D721Med (cell line): ENCODE measurements at places on chromosomes 2 and 18.

DNA sequence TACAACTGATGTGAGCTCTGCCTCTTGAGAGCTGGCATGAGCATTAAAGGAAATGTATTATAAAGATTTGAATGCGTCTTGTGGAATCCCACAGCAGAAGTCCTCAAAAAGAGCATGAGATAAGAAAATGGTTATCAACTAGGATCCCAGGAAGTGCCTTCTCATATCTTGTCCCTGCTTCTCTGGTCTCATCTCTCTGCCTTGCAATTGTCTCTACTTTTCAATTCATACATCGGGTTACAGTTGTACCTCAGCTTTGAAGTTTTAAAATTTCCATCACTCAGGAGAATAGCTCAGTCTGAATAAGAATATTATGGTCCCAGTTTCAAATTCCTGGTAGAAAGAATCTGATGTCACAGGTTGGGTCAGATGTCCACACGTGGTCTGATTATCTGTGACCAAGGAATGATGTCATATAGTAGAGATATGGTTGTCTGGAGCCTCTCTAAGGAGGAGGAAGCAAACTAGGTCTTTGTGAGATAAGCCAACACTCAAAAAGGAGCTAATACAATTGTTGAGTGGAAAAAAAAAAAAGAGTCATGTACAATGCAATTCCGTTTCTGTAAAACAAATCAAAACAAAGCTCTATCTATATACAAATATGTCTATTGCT lies 21.7 kb upstream of the CCDC88A start:
- no peak for DNase-seq

GRCh38 chr18:50051288-50051687 lies 143.7 kb downstream of the MYO5B start:
- DNase-seq, result no peak

DNA sequence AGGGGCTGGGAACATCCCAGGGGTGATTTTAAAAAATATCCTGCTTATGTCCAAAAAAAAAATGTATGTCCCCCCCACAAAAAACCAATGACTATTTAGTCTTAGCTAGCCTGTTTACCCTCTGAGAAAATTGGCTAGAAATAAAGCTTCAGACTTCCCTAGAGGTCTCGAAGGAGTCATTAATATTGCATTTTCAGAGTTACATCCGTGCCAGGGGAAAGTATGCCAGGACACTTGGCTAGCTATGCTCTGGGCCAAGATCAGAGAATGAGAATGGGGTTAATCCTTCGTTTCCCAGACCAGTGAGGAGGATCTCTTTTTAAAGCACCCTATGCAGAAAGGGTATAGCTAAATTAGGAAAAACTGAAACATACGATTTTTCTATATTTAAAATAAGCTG lies 183.6 kb downstream of the MC4R start:
- no peak for DNase-seq

GRCh38 chr2:41965909-41966295 lies 81.9 kb upstream of the PKDCC start:
- DNase-seq, result no peak

- no peak for DNase-seq
Measured at GRCh38 chr18:75478996-75479880, 51.7 kb upstream of the SMIM21 start.

GRCh38 chr2:190182071-190182524 lies 119.6 kb upstream of the MSTN start:
- DNase-seq, result no peak

GRCh38 chr2:169329688-169330554 lies 32.4 kb downstream of the LRP2 start:
- no peak for DNase-seq

GRCh38 chr18:55999641-56000040 lies 411.6 kb upstream of the TCF4 start:
- DNase-seq, result no peak

GRCh38 chr2:134389381-134389780 lies 135.5 kb downstream of the MGAT5 start:
- DNase-seq, result no peak

DNA sequence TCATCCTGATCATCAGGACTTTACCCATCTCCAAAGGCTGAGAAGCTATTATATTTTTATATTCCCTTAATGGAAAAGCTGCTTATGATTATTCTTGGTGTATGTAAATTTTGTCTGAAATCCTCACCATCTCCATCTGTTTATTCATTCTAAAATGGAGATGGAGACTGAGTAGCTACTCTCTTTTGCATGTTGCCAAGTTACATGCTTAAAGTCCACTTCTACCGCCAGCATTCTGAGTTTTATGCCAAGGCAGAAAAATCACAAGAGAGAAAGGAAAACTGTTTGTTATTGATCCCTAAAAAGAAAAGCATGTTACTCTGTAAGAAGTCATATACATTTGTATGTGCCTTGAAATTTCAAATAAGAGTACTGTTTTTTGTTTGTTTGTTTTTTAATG lies 94.4 kb upstream of the NOSTRIN start:
- no peak for DNase-seq

DNA sequence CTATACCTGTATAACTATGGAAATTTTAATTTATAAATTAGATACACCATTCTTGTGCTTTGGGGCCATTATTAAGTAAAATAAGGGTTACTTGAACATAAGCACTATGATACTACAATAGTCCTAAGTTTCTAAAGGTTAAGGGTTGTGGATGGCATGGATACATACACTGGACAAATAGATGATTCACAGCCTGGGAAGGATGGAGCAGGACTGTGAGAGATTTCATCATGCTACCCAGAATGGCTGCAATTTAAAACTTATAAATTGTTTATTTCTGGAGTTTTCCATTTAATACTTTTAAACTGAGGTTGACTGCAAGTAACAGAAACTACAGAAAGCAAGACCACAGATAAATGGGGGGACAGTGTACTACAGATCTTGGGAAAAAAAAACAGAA lies 295.8 kb upstream of the ZNF804A start:
- no peak for DNase-seq

GRCh38 chr18:44799907-44800421 lies 119.3 kb downstream of the SETBP1 start:
- no peak for DNase-seq

- no peak for DNase-seq
Measured at GRCh38 chr18:39380186-39380725, 1814.7 kb upstream of the CELF4 start.

GRCh38 chr2:19287324-19287723 lies 71.1 kb downstream of the OSR1 start:
- DNase-seq, result no peak

- no peak for DNase-seq
Measured at GRCh38 chr2:161427664-161428587, 11.8 kb downstream of the TBR1 start.

- no peak for DNase-seq
Measured at GRCh38 chr2:4882421-4882820, 809.8 kb upstream of the SOX11 start.

GRCh38 chr2:238942726-238943300 lies 94.9 kb downstream of the TWIST2 start:
- no peak for DNase-seq

- no peak for DNase-seq
Measured at GRCh38 chr2:128489526-128490273, 171.0 kb upstream of the HS6ST1 start.

GRCh38 chr2:134282629-134283400 lies 28.9 kb downstream of the MGAT5 start:
- DNase-seq, result no peak

GRCh38 chr2:61044636-61045035 lies 21.0 kb upstream of the SANBR start:
- DNase-seq, result no peak

- no peak for DNase-seq
Measured at GRCh38 chr2:239619369-239619768, 218.5 kb upstream of the HDAC4 start.

- no peak for DNase-seq
Measured at GRCh38 chr2:151975460-151976414, 123.1 kb downstream of the CACNB4 start.

DNA sequence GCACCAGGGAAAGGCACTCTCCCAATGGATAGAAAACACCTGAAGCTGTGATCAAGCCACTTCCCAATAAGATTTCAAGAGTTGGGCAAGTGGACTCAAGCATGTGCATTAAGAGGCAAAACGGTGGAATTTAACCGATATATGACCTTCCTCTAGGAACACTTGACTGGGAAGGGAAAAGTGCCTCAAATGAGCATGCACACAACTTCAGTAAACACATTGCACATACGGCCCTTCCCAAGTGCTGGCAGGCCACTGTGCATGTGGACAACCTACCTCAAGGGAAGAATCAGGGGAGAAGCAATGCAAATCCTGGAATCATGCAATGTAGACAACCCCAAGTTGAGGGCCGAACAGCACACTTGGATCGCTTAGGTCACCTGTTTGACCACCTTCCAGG lies 23.9 kb upstream of the SH3RF3 start:
- no peak for DNase-seq

DNA sequence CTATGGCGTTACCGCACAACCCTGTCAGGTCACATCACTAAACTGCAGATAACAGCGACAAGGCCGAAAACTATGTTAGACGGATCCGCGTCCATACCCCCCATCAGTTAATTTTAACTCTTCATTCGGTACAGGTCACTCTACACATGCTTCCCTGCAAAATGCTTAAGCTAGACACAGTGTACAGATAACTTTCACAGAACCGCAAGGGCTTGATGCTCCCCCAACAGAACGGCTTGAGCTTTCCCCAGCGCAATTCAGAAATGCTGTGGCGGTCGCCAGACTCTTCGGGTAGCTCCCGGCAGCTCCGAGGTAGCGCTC lies 283 bp upstream of the RBBP8 start:
- no peak for DNase-seq

- DNase-seq, result no peak
Measured at GRCh38 chr2:98615481-98615880, 7.1 kb downstream of the UNC50 start.

DNA sequence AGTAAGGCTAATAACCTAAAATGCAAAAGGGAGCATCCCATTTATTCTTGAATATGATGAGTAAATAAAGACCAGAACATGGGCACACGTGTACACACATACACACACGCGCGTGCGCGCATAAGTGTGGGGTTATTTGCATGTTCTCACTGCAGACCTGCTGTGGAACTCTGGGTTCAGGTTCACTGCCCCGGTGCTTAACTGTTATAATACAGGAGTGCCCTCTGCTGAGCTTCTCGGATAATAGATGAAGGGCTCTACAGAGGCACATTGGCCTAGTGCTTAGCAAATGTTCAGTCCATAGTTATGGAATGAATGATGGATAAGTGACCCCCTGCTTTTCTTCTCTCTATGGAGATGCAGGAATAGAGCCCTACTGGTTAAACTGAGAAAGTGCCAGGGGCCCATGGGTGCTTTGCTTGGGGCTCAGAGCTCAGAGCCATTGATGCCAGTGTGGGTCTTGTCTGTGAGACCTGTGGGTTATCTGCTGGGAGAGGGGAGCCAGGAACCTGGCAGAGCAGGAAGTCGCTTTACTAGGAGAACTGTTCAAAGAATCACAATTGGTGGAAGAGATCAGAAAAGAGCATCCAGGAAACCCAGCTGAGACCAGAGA lies 3.6 kb upstream of the ARL4C start:
- no peak for DNase-seq

DNA sequence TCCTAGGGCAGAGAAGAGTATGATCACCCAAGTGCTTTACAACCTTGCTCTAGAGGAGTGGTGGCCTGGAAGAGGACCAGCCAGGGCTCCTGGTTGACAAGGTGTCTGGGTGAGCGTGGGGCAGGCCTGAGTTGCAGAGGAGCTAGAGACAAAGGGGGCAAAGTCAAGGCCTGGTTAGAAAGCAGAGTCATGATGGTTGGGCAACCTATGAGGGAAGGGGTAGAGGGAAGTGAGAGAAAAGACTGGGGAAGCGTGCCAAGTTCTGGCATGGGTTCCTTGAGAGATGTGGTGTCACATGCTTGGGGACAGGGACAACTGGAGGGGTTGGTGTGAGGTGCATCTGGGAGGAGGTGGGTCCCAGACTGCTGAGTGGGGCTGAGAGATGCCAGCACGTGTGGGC lies 13.5 kb downstream of the ZFP36L2 start:
- no peak for DNase-seq

GRCh38 chr2:26255759-26256384 lies 11.1 kb downstream of the HADHB start:
- DNase-seq, result no peak

DNA sequence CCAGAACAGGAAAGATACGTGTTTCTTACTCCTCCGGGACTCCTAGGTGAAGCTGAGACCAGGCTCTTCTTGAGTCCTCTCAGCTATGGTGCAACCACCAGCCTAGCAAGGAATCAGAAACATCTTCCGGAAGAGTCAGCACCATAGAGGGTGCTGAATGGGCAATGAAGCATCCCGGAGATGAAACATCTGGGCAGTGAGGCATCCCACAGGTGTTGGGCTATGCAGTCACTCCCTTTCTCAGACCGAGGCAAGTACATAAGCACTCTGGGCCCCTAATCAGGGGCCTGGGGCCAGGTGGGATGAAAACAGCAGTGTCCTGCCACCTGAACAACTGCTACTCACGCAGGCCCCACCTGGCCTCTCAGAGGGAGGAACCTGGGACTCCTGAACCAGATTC lies 1.4 kb upstream of the CAPN10 start:
- DNase-seq, result no peak

GRCh38 chr2:235747786-235748091 lies 253.9 kb downstream of the AGAP1 start:
- no peak for DNase-seq

- no peak for DNase-seq
Measured at GRCh38 chr2:176445956-176446355, 176.7 kb downstream of the MTX2 start.

DNA sequence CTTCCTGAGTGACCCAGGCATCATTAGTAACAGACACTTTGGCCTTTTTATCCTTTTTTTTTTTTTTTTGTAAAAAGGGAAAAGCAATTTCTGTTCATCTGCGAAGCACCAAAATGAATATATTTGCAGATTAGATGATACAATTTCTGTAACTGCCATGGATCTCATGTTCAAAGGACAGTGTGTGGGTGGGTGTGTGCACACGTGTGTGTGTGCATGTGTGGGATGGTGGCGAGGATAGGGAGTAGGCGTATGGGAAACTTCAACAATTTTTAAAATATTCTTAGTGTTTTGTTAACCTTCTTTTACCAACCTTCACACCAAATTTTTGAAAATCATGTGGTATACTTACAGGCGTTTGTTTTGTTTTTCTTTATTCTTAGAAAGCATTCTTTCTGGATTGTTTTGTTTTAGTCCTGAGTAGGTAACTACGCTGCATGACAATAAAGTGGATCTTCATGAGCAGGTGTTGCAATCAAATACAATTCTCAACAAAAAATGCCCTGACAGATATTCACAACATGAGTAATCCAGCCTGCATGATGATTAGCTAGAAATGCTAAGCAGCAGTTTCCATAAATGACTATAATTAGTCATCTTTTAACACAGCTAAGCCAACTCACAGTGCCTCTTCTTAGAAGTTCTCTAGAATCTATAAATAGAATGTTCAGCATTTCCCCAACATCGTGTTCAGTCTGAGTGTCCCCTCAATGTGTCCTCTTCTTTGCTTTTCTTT lies 53.5 kb upstream of the RMDN2 start:
- no peak for DNase-seq

DNA sequence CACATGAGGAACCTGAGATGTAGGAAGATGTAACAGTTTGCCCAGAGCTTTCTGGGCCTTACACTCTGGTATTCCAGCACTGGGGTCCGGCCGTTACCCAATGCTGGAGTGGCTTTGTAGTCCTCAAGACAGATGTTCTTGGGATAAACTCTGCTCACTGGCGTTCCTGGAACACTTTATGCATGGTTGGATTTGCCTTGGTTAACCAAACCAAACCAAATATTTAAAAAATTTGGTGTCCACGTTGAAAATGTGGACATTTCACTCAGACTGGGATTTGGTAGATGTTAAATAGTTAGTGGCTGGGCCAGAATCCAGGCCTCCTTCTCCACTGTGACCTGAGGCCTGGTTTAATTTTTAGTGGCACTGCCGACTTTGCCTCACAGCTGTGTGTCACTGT lies 81.5 kb downstream of the ACOXL start:
- no peak for DNase-seq
